ENCODE measurements at places on chromosomes 11 and 22.

DNA sequence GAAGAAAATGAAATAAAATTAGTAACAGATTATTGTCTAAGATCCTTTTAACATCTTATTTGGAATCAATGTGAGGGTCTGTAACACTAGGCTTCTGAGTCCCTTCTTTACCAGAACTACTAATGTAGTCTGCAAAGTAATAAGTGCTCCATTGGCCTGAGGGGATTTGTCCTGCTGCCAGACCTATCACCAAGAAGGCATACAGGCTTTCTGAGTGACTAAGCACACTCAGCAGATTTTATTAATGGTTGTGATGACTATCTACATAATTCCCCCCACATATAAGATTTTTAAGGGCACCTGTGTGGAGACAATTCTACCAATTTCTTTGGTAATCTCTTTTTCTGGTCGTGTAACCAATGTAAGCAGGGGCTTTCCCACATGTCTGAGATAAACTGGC is 365.0 kb upstream of the FAT3 start:
- no peak for DNase-seq

DNA sequence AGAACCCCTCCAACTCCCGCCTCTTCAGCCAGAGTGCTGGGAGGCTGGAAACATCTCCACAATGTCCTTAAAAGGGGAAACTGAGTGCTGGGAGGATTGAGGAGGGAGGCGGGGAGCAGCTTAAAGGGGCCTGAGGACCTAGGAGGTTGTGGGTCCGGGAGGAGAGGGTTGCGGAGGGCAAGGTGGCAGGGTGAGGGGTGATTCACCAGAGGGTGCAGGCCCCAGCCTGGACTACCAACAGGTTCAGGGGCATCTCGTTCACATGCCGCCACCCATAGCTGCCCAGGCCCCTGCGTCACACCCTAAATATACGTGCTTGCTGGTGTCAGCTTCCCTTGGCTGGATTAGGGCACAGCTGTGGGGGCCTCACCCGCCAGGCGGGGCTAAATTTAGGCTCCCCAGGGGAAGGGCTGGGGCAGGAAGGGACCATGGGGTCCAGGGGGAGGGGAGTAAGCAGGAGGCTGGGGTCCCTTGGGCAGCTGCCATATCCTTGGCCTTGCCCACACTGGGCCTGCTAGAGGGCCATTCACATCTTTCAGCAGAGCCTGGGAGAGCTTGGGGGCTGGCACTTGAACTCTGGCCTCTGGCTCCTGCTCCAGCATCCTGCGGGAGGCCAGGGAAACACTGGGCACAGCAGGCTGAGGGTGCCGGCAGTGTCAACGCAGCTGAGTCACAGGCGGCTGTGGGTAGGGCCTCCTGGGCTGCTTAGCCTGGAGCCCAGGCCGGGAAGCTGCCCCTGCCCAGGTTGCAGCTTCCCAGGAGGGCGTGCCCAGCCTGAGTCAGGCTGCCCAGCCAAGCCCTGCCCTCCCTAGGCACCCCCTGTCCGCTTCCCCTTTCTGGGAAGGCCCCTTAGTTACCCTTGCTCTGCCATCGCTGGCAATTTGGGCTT is 1.3 kb downstream of the EHBP1L1 start:
- DNase-seq, result no peak

- DNase-seq, result no peak
Measured at GRCh38 chr11:62569611-62570010, 4.1 kb downstream of the EEF1G start.

DNA sequence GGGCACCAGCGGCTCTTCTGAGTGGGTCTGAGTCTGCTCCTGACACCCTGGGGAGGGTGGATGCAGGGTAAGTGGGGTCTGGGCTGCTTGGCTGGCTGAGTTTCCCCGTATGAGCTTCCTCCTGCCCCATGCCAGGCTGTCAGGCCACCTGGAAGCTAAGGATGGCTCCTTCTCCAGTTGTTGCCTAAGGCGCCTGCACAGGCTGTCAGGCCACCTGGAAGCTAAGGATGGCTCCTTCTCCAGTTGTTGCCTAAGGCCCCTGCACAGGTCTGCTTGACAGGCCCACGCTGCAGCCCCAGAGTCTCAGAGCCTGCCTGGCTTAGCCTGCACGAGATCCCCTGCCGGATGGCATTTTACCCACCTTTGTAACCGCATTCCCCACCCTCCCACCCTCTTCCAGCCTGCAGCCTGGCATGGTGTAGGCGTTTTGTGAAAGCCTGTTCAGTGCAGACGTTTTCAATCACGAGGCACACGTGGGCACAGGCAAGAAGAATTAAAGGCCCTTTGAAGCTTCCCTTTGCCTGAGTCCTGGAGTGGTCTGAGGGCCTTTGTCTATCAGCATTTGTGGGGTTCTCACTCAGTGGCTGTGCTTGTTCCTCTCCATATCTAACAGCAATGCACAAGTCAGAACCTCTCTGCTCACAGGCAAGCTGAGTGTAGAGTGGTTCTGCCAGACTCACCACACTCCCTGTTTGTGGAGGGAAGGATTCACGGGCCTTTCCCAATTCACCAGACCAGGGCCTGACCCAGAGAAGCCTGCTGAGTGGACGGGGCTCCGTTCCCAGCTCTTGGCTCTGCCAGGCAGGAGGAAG is 40.2 kb upstream of the B3GAT1 start:
- DNase-seq, result no peak
